ENCODE measurements at places on chromosomes 16 and 17. TPM values are rescaled to one million over a fixed set of nuclear protein-coding genes. Genes with fewer than 3 reads are reported as not detected.

Gene CTRL
- 0.22 TPM for total RNA-seq

DNA sequence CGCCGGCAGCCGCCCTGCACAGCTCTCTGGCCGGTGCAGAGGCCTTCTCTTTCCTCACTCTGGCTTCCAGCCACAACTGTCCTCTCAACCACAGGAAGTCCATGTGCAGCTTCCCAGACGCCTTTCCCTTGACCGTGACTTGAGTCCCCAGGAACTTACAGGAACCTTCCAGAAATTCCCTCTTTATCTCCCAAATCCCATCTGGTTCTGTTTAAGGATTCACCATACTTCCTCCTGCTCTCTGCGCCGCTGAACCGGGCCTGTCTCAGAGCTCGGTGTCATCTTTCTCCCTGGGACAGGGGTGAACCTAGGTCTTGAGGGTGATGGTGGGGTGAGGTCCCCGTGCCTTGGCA lies 65.2 kb upstream of the ZNF469 start:
- peak; percentile 19 for DNase-seq

- DNase-seq, result peak; percentile 31
These were observed 1.7 kb downstream of the ARHGDIA start for GRCh38 chr17:81869221-81870130.

GRCh38 chr17:21510686-21511362 lies 134.7 kb downstream of the KCNJ12 start:
- DNase-seq, result no peak

DNA sequence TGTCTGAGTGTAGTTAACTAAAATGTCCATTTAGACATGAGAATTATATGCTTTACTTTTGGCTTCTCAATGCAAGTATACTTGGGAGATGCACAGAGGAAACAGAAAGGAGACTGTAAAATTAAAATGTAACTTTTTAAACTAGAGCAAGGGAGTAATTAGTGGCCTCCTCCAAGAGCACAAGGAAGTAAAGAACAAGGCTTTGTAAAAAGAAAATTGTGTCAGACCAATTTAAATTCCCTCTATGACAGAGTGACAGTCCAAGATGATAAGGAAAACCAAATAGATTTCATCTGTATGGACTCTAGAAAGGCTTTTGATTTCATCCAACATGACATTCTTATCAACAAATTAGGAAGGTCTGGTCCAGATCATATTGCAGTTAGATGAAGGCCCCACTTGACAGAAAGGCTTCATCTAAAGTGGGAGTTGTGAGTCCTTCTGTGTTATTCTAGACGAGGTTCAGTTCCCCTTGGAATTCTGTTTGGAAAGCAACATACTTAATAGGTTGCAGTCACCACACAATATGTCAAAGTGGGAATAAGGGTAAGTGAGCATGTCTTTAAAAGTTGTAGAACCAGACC lies 6.5 kb upstream of the CAPNS2 start:
- DNase-seq, result no peak

- no peak for DNase-seq
These were observed 737 bp downstream of the NUDT16L1 start for GRCh38 chr16:4693956-4694641.

- DNase-seq, result no peak
These were observed 12.6 kb downstream of the TEKT1 start for GRCh38 chr17:6818938-6819337.

GRCh38 chr17:73091410-73091769 lies 1.1 kb downstream of the SLC39A11 start:
- no peak for DNase-seq

- no peak for DNase-seq
These were observed 4.9 kb downstream of the BCL7C start for GRCh38 chr16:30888856-30889499.

DNA sequence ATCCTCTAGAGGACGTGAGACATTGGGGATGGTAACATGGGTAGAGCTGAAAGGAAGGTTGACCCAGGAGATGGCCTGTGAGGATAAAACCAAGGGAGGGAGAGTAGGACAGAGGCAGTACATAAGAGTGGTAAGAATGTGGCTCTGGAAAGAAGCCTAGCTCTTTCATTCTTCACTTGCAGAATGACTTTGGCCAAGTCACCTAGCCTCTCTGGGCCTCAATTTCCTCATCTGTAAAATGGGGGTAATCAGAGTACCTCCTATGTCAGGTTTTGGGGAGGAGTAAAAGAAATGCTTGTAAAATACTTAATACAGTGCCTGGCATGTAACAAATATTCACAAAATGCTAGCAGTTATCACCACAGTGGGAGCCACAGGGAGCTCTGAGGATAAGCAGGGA lies 6.9 kb downstream of the KDM6B start:
- DNase-seq, result no peak

Data from lung microvascular endothelial cell (primary cell).